PC-9 (cell line): ENCODE measurements at places on chromosomes 7 and 10. TPM values are rescaled to one million over a fixed set of nuclear protein-coding genes. Genes with fewer than 3 reads are reported as not detected.
A peak's percentile ranks its signal among the peaks of the same experiment; 100 is the strongest.

Gene CYP26C1
- total RNA-seq = 0.46 and 0.60 TPM in 2 replicates

GRCh38 chr10:57948796-57949195 is 318.9 kb downstream of the IPMK start:
- H3K27me3 ChIP-seq = no peaks in the 10 kb centered on the region
- no peaks in the 10 kb centered on the region for H3K4me1 ChIP-seq
- DNase-seq = no peak
- no peak overlapping the region for H3K27ac ChIP-seq

- no peaks in the 10 kb centered on the region for H3K4me1 ChIP-seq
- no peaks in the 10 kb centered on the region for H3K36me3 ChIP-seq
- H3K27me3 ChIP-seq = no peaks in the 10 kb centered on the region
- no peak for DNase-seq
- no peak overlapping the region for H3K4me3 ChIP-seq
- no peak overlapping the region for H3K27ac ChIP-seq
Measured at GRCh38 chr10:51932530-51932929, 233.1 kb upstream of the CSTF2T start.

Gene RHOBTB1
- total RNA-seq = 5.2 and 7.8 TPM in 2 replicates

Gene NEBL
- 21.9 and 22.6 TPM in 2 replicates for total RNA-seq

DNA sequence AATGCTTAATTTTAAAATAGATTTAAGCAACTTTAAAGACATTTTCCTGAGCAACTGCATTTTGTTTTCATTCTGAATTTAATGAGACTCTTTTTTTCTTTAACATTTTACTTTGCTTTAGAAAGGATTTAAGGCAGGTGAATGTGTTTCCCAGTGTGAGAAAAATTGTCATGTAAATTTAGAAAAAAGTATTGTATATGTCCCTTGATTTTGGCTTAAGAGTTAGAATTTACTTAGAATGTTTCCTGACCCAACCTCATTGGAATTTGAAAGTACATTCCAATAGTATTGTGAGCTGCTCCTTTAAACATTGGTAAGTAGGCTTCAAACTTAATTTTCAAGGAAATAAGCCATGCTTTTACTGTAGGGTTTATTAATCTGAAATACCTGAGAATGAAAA is 110.2 kb downstream of the PTEN start:
- no peaks in the 10 kb centered on the region for H3K27me3 ChIP-seq

DNA sequence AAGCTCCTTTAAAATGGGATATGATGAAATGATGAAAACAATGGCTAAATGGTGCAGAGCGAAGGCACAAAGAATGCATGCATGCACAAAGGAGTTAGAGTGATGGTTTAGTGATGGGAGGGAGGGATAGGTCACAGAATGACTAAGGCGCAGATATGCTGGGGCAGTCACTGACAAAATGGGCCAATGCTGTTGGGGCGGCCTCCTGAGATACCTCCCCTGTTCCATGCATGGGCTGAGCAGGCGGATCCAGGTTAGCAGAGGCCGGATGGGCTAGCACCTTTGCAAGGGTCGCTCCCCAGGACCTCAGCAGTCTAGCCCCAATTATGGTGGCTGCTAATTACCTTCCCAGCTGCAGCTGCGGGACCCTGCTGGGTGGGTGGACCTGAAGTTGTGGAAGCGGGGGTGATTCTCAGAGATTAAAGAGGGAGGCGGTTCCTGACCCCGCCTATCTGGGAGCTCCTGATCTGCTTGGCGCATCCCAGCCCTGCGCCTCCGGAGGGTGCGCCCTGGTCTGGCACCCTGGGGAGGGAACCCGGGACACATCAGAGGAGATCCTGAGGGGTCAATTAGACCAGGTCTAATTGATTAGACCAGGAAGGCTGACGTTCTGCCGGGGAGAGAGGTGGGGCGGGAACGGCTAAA is 175.0 kb downstream of the CYP26A1 start:
- no peak overlapping the region for H3K4me3 ChIP-seq
- H3K27me3 ChIP-seq = no peaks in the 10 kb centered on the region
- no peak overlapping the region for H3K27ac ChIP-seq
- H3K4me1 ChIP-seq = no peaks in the 10 kb centered on the region; the same call in 1 of the 2 replicates
- no peaks in the 10 kb centered on the region for H3K36me3 ChIP-seq

Gene CALML3
- not detected in 2 replicates for total RNA-seq

Gene ASZ1
- not detected in 2 replicates for total RNA-seq

DNA sequence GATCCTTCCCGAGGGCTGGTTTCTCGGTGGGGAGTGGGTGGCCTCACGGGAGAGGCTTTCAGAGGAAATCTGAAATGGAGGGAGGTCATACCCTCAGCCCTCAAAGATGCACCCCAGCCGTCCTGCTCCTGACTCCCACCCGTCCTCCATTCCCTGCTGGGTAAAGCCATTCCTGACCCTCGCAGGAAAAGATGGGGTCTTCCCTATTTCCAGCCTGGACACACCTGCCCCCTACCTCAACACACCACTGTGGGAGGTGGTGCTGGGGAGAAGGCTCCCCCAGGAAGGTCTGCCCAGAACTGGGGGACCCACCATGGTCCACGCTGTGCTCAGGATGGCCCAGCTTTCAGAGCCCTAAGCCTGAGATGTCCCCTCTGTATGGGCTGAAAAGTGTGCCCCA is 86.9 kb downstream of the CHST15 start:
- H3K27me3 ChIP-seq = no peaks in the 10 kb centered on the region
- no peak overlapping the region for H3K27ac ChIP-seq
- H3K36me3 ChIP-seq = 0 out of 2 replicates have a peak, but pooled peaks cover 3% of the 10 kb centered on the region
- no peak for DNase-seq
- H3K4me3 ChIP-seq = no peak overlapping the region
- H3K4me1 ChIP-seq = 0 out of 2 replicates have a peak, but pooled peaks cover 1% of the 10 kb centered on the region

Gene ABCB1
- total RNA-seq = not detected in 2 replicates

Gene MYPN
- total RNA-seq = 3.9 and 4.1 TPM in 2 replicates

Gene NRP1
- 21.7 and 30.5 TPM in 2 replicates for total RNA-seq

GRCh38 chr10:11798845-11799735 is 24.1 kb upstream of the PROSER2 start:
- H3K4me3 ChIP-seq = no peak overlapping the region
- H3K27ac ChIP-seq = no peak overlapping the region
- no peaks in the 10 kb centered on the region for H3K27me3 ChIP-seq
- no peak for DNase-seq
- no peaks in the 10 kb centered on the region for H3K36me3 ChIP-seq

- H3K27me3 ChIP-seq = no peaks in the 10 kb centered on the region
- H3K4me1 ChIP-seq = peaks cover 10% of the 10 kb centered on the region; the same call in 1 of the 2 replicates
- no peak overlapping the region for H3K4me3 ChIP-seq
Measured at GRCh38 chr10:44966129-44966815, 6.7 kb downstream of the RASSF4 start.

- no peak overlapping the region for H3K4me3 ChIP-seq
- no peaks in the 10 kb centered on the region for H3K36me3 ChIP-seq
- peaks cover 47% of the 10 kb centered on the region for H3K27me3 ChIP-seq
- H3K4me1 ChIP-seq = no peaks in the 10 kb centered on the region
- no peak for DNase-seq
- no peak overlapping the region for H3K27ac ChIP-seq
Measured at GRCh38 chr7:1197997-1198625, 34.6 kb upstream of the UNCX start.

DNA sequence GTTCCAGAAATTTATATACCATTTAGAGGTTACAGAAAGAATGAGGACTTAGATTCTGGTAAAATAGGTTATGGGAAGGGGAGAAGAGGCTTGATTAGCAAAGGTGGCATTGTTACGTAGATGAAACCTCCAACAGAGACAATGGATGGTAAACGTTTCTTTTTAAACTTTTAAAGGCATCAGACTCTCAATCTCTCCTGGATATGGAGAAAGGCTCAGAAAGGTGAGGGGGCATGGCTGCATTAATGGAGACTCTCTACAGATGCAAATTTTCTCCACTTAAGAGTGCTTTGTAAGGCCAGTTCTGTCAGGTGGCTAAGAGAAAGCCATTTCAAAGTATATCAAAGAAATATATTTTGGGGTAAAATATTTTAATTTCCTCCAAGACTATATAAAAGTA is 240.9 kb upstream of the PTER start:
- H3K27ac ChIP-seq = no peak overlapping the region
- DNase-seq = no peak
- no peaks in the 10 kb centered on the region for H3K27me3 ChIP-seq
- no peaks in the 10 kb centered on the region for H3K36me3 ChIP-seq
- H3K4me3 ChIP-seq = no peak overlapping the region

- peaks cover 14% of the 10 kb centered on the region for H3K4me1 ChIP-seq
- no peak overlapping the region for H3K27ac ChIP-seq
- no peak for DNase-seq
Measured at GRCh38 chr10:11535346-11535959, 76.0 kb downstream of the USP6NL start.

DNA sequence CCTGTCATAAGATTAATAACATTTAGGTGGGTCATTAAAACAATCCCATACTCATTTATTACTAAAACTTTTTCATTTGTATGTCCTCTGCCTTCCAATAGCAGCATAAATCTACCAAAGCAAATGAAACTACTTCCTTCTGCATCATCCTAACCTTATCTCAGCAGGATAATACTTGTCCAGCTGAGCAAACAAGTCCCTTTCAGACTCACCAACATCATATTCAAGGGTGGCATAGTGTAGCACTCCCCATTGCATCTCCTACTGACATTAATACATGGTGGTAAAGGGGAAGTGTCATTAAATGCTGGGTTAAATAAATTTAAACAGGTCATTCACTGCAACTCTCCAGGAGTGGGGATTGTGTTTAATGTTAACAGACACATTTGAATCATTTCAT is 3.4 kb upstream of the MINDY3 start:
- no peak overlapping the region for H3K27ac ChIP-seq
- H3K4me1 ChIP-seq = peaks cover 12% of the 10 kb centered on the region
- no peak for DNase-seq

Gene LRRC18
- not detected in 2 replicates for total RNA-seq

GRCh38 chr7:468681-469562 is 50.7 kb downstream of the PDGFA start:
- DNase-seq = no peak
- no peak overlapping the region for H3K27ac ChIP-seq
- no peaks in the 10 kb centered on the region for H3K4me1 ChIP-seq

DNA sequence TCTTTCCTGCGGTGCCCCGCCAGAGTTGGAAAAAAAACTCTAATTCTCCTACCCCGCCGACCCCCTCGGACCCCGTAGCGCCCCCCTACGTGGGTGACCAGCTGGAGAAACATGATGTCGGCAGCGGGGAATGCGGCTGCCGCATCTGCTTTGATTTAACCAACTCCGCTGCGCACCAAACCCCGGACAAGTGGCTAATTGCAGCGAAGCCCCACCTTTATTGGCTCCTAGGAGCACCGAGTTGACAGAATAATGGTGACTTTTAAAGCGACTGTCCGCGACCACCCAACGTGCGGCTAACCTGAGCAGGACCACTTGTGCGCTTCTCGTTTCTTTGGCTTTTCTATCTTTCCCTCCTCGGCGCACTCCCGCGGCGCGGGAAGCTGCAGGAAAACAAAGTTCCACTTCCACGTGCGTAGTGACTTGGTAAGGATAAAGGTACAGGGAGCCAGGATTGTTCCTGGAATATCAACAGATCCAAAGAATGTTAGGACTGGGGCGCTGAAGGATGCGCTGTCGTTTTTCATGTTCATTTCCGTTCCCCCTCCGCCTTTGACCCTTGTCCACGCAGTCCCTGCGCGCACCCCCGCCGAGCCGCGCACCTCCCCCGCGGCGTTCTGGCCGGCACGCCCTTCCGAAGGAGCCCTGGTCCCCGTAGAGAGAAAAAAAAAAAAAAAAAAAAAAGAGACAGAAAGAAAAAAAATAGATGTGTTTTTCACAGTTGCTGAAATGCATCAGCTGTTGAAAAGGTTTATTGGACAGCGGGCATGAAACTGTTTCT is 1.4 kb downstream of the WNT16 start:
- no peak for DNase-seq
- H3K4me3 ChIP-seq = peak overlapping the region; percentile 71
- H3K27ac ChIP-seq = no peak overlapping the region

Gene PDE1C
- total RNA-seq = 1.7 and 2.1 TPM in 2 replicates

- H3K4me3 ChIP-seq = no peak overlapping the region
- no peak for DNase-seq
- H3K36me3 ChIP-seq = no peaks in the 10 kb centered on the region
Measured at GRCh38 chr10:67098461-67098860, 172.6 kb downstream of the LRRTM3 start.

GRCh38 chr7:19106241-19107080 is 11.0 kb downstream of the TWIST1 start:
- H3K27me3 ChIP-seq = no peaks in the 10 kb centered on the region; the same call in 1 of the 2 replicates
- DNase-seq = no peak
- no peaks in the 10 kb centered on the region for H3K36me3 ChIP-seq

- no peaks in the 10 kb centered on the region for H3K36me3 ChIP-seq
- H3K27ac ChIP-seq = no peak overlapping the region
- DNase-seq = no peak
- H3K4me3 ChIP-seq = no peak overlapping the region
Measured at GRCh38 chr7:54780490-54780889, 21.5 kb upstream of the SEC61G start.

Gene EN2
- total RNA-seq = not detected in 2 replicates

Gene PAX4
- total RNA-seq = not detected in 2 replicates

GRCh38 chr7:137919987-137920386 is 73.2 kb upstream of the DGKI start:
- no peak overlapping the region for H3K27ac ChIP-seq
- no peak for DNase-seq
- H3K36me3 ChIP-seq = 0 out of 2 replicates have a peak, but pooled peaks cover 4% of the 10 kb centered on the region

Gene SVOPL
- 0.70 and 1.0 TPM in 2 replicates for total RNA-seq

Gene EPHB6
- 39.2 and 72.9 TPM in 2 replicates for total RNA-seq

- H3K4me1 ChIP-seq = no peaks in the 10 kb centered on the region
- no peak overlapping the region for H3K27ac ChIP-seq
- H3K27me3 ChIP-seq = no peaks in the 10 kb centered on the region
- H3K4me3 ChIP-seq = no peak overlapping the region
- H3K36me3 ChIP-seq = no peaks in the 10 kb centered on the region
- no peak for DNase-seq
Measured at GRCh38 chr7:121167971-121168370, 160.8 kb upstream of the WNT16 start.

DNA sequence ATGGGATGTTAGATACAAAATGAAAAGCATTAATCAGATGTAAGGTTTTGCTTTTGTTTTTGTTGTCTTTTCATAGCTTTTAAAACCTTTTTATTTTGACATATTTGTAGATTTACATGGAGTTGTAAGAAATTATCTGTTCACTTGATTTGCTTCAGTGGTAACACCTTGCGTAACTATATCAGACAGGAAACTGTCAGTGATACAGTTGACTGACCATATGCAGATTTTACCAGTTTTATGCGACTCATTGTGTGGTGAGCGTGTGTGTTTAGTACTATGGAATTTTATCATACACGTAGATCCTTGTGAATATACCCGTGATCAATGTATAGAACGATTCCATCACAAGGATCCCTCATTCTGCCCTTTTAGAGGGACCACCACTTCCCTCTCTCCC is 701.4 kb downstream of the SUGCT start:
- H3K4me1 ChIP-seq = no peaks in the 10 kb centered on the region
- peaks cover 2% of the 10 kb centered on the region; the same call in 1 of the 2 replicates for H3K36me3 ChIP-seq
- H3K4me3 ChIP-seq = no peak overlapping the region
- H3K27me3 ChIP-seq = no peaks in the 10 kb centered on the region
- no peak overlapping the region for H3K27ac ChIP-seq

Gene HSPA12A
- 11.3 and 12.1 TPM in 2 replicates for total RNA-seq
